ENCODE measurements at places on chromosomes 2 and 18.

DNA sequence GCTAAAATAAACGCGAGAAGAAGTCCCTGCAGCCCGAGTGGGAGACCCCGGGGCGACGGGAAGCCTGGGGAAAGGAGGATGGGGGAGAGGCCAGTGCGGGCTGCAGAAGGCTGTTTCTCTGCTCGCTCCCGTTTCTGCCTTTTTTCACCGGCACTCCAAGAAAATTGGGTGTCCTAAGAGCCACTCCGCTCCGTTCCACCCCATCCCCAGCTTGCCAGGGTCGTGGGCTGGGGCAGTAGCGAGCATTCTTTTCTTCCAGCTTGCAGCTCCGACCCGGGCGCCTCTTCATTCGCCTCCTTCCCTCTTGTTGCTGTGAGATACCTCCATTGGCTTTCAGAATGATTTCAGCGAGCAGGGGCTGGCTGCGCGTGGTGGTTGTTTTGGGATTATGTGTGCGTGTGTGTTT is 1.1 kb downstream of the HOXD3 start:
- peak; percentile 49 for DNase-seq

- DNase-seq = no peak
Measured at GRCh38 chr2:28325567-28326468, 66.8 kb upstream of the FOSL2 start.

- DNase-seq = no peak
Measured at GRCh38 chr18:3458378-3458777, 8.4 kb downstream of the TGIF1 start.

- DNase-seq = no peak
Measured at GRCh38 chr2:26494891-26495290, 17.0 kb upstream of the OTOF start.

GRCh38 chr2:186645999-186646398 is 47.9 kb upstream of the FAM171B start:
- no peak for DNase-seq

GRCh38 chr2:26971911-26972786 is 1.7 kb downstream of the MAPRE3 start:
- DNase-seq = no peak

GRCh38 chr18:6610466-6610865 is 119.0 kb upstream of the ARHGAP28 start:
- no peak for DNase-seq

- DNase-seq = peak; percentile 21
Measured at GRCh38 chr2:25257032-25257552, 84.6 kb downstream of the DNMT3A start.

GRCh38 chr2:176110415-176111308 is 3.6 kb downstream of the HOXD11 start:
- no peak for DNase-seq

- no peak for DNase-seq
Measured at GRCh38 chr2:123693836-123694235, 331.3 kb upstream of the CNTNAP5 start.

DNA sequence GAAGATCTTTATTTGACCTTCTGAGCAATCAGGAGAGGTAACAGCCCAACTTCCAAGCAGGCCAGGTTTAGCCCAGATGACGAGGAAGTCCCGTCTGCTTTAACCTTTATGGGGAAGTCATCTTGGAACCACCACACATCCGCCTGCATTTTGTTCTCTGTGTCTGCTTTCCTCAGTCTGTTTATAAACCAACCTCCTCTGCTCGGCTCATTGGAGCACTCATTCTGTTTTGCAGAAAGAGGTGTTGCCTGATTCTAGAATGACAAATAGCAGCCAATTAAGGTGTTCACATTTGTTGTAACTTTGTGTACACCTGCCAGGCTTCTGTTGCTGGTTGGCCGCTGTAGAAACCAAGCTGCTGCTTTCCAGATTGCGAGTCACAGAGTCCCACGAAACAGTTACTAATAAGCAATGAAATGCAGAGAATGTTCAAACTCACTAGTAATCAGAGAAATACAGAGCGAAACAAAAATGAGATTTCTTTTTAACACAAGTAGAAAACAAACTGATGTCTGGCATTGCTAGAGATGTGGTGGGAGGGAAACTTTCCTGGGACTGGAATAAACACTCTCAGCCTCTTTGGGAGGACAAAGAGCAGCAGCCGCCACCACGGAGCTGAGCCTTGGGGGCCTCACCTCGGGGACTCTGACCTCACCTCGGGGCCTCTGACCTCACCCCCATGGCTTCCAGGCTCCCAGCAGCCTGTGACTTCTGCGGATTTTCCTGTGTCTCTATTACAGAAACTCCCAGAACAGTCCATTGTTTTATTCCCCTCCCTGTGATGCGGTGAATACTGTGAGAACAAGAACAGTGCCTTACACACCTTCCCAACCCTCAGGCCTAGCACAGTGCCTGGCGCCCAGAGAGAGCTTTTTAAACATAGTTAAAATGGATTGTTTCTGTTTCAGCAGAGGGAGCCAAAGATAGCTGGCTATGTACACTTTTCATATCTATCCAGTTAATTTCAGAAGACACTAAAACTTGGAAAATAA is 64.0 kb downstream of the MBP start:
- DNase-seq = no peak

DNA sequence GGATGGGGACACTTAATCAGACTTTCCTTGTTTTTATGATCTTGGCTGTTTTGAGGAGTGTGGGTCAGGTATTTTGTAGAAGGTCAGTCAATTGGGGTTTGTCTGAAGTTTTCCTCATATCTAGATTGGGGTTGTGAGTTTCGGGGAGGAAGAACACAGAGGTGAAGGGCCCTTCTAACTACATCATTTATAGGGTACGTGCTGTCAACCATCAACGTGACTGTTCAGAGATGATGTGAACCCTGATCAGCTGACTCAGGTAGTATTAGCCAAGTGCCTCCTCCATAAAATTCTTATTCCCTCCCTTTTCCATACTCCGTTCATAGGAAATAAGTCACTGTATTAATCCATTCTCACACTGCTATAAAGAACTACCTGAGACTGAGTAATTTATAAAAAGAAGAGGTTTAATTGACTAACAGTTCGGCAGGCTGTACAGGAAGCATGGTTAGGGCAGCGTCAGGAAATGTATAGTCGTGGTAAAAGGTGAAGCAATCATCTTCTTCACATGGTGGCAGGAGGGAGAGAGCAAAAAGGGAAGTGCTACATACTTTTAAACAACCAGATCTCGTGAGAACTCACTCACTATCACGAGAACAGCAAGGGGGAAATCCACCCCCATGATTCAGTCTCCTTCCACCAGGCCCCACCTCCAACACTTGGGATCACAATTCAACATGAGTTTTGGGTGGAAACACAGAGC is 547.1 kb upstream of the LINC00305 start:
- DNase-seq = no peak

- DNase-seq = no peak
Measured at GRCh38 chr2:38775921-38776225, 2.1 kb upstream of the GEMIN6 start.

GRCh38 chr2:27079233-27080139 is 1.1 kb downstream of the EMILIN1 start:
- no peak for DNase-seq

DNA sequence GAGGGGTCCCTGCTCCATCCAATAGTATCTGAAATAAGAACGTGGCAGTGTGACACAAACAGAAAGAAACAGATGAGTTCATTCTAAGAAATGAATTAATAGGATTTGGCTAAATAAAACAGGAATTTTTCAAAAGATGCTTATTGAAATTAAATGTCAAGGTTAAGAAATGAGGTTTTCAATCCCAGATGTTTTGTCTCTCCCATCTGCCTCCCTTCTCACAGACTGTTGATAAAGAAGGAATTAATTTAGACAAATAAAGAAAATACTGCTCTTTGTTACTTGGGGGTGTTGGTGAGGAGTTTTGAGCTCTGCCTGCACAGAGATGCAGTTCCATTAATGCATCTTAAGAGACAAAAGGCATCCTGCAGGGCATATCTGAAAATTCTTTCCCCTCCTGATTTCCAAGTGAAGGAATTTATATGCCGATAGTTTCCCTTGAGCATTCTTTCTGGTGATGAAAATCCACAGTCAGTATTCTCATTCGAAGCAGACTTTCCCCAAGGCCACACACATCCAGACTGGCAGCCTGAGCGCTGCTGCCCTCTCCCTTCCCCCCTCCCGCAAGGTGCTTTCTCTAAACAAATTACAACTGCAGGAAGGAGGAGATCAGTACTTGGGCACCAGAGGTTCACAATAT is 385.4 kb upstream of the RND3 start:
- DNase-seq = no peak

- no peak for DNase-seq
Measured at GRCh38 chr18:79328887-79329286, 66.8 kb upstream of the NFATC1 start.

DNA sequence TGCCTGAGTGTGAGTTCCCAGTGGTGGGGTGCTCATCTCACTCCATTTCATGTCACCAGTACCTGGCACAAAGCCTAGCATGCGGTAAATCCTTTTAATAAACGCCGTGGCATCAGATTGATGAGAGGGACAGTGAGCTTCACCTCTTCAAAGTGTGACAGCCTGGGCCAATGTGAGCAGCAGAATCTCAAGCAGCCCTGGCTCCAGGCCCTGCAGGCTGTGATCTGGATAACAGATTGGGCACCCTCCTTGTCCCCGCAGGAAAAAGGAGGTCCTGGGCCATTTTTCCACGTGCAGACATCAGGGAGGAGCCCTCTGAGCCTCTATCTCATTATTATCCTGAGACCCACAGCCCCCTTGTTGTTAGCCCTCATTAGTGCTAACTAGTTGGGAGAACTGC is 34.8 kb downstream of the TET3 start:
- no peak for DNase-seq

GRCh38 chr2:196589419-196589818 is 50.1 kb upstream of the CCDC150 start:
- no peak for DNase-seq

GRCh38 chr2:180472133-180472532 is 465.0 kb upstream of the CWC22 start:
- DNase-seq = no peak

DNA sequence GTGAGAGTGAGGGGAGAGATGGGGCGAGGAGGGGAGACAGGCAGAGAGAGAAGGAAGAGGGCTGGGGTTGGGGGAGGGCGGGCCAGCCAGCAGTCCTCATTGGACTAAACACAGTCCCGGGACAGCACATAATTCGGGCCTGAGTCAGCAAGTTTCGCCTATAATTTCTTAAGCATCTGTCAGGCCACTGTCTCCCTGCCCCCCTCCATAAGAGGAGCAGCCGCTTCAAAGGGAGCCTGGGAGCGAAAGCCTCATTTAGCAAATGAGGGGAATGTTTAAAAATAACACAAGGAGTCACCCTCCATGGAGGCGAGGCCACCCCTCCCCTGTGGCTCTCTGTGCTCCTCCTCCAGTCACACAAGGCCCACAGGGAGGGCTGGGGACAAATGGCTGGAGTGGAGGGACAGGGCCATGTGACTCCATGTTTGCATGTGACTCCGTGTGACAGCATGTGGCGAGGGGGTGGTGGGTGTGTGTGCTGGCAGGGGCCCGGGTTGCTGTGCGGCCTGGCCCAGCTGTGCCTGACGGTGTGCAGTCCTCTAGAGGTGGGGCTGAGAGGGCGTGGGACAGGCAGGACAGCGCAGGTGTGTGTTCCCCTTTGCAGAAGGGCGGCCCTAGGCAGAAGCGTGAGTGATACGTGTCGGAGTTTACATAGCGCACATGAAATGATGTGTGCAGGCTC is 162.4 kb downstream of the CELF4 start:
- DNase-seq = no peak
